ENCODE measurements at places on chromosomes 4 and X.
A peak's percentile ranks its signal among the peaks of the same experiment; 100 is the strongest.

DNA sequence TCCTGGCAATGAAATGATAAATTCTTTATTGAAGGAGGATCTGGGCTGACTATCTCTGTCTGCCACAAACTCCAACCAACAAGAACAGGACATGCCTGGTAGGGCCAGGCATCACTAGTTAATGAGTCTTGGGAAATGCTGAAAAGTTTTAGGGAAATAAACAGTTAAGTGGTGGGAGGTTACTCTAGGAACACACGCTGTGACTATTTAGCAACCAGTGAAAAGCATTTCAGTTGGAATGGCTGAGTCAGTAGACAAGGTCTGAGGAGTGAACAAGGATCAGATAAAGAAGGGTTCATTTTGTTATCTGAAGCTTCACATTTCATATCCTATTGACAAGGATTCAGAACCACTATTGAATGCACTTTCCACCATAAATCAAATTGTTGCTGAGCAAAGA is 394.9 kb upstream of the BOD1L1 start:
- DNase-seq = no peak

GRCh38 chrX:53682885-53683555 is 3.5 kb downstream of the HUWE1 start:
- no peak for DNase-seq

- no peak for DNase-seq
Observed at GRCh38 chr4:141240671-141241070, 20.0 kb downstream of the ZNF330 start.

GRCh38 chr4:92307181-92307580 is 3.4 kb downstream of the GRID2 start:
- no peak for DNase-seq

GRCh38 chr4:26736621-26737020 is 124.0 kb upstream of the STIM2 start:
- no peak for DNase-seq

DNA sequence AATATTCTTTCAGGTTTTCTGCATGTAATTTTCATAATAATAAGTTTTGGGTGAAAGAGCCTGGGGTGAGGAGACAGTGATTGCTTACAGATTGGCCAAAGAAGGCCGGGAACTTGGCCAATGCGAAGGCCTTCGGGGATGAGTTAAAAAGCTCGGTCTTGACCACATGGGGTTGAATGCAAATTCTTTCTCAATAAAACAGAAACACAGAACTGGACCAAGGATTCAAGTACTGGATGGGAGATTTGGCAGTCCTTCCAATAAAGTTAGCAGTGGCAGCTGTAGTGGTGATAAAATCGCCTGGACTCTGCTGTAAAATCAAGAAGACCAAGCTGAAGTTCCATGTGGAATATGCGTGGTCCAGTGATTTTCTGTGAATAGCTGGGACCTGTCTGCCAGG is 282.2 kb upstream of the KLF3 start:
- peak; percentile 70 for DNase-seq

DNA sequence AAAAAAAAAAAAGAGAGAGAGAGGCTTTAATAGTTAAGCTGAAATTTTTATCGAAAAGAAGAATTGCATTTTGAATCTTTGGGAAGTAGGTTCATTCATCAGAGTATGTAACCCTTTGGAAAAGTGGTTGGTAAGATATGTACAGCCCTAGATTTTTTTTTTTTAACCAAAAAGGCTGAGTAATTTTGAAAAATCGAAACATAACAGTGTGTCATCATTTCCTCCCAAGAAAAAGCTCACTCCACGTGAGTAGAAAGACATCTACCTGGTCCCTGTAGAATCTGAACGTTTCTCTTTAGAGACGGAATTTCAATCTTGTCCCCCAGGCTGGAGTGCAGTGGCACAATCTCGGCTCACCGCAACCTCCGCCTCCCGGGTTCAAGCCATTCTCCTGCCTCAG is 16.2 kb downstream of the SHOX start:
- no peak for DNase-seq

DNA sequence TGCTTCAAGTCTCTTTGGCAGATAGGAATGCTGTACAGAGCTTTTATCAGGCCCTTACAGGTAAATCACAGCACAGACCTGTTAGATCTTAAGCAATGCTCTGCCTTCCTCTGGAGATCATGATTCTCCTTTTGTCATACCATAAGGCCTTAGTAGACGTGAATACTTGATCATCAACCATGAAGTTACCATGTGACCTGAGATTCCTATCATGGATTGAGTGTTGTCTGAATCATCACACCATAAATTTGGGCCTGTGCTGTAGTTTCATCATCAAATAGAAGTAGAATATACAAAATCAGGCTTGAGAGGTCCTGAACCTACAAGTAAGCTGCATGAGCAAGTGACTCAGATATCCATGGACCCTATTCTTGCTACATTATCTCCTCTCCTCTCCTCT is 466.8 kb upstream of the INTU start:
- no peak for DNase-seq

- DNase-seq = peak; percentile 96
Observed at GRCh38 chr4:42656944-42657792, at the start of gene ATP8A1. Gene ATP8A1, minus strand, starts transcription at chr4:42657105. Its CDS starts 232 bp downstream, at chr4:42656873.

DNA sequence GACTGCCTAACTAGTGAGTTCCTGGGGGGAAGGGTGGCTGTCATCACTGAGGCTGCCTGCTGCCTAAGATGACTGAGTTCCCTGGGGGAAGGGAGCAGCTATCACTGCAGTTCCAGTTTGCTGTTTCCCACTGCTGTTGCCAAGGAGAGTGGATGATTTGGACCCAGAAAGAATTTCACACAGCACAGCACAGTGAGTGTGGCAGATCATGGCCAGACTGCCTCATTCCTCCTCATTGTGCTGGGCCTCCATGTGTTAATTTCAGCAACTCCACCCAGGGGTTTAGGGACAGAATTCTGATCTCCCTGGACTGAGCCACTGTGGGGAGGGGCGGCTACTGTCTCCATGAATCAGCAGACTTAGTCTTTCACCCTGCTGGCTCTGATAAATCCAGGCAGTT is 125.0 kb downstream of the TEX13C start:
- DNase-seq = no peak

GRCh38 chr4:5034206-5034605 is 14.9 kb upstream of the CYTL1 start:
- DNase-seq = no peak

DNA sequence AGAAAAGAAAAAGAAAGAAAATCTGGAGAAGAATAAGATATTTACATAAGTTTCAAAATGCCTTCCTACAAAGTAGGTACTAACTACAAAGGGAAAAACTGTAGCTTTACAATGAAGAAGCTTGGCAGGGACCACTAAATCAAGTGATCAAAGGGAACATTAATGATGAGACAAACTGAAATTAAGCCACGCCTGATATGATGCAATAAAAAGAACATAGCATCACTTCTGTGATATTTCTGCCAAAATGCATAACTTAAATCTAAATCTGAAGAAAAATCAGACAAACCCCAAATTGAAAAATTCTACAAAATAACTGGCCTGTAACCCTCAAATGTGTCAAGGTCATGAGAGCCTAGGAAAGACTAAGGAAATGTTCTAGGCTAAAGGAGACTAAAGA is 8.9 kb upstream of the DCLK2 start:
- no peak for DNase-seq

DNA sequence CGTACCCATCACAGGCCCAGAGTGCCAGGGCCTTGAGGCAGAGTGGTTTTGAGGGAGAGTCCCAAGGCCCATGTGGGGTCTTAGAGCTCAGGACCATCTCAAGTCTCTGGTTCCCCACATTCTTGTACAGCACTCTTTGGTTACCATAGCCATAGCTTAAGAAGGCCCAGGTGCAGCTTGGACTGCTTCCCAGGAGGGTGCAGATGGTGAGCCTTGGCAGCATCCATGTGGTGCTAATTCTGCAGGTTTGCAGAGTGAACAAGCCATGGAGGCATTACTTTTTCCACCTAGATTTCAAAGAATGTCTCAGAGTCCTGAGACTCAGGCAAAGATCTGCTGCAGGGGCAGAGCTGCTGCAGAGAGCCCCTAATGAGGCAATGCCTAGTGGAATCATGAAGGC is 171.7 kb downstream of the STK32B start:
- DNase-seq = no peak

DNA sequence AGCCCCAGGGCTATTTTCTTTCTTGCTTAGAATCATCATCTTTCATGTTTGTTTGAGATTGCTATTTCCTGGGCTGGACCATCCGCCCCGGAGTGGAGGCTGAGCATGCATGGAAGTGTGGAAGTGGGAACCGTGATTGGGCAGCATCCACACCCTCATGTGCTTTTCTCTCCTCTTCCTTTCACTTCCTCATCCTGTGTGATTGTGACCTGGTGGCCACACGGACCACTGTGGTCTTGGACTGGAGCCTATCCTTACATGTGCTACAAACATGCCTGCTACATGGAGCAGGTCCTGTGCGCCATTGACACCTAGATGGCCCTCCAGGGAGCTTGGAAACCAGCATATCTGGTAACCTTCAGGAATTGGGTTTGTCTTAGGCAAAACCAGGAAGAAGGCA is 175.9 kb upstream of the LCORL start:
- DNase-seq = no peak

DNA sequence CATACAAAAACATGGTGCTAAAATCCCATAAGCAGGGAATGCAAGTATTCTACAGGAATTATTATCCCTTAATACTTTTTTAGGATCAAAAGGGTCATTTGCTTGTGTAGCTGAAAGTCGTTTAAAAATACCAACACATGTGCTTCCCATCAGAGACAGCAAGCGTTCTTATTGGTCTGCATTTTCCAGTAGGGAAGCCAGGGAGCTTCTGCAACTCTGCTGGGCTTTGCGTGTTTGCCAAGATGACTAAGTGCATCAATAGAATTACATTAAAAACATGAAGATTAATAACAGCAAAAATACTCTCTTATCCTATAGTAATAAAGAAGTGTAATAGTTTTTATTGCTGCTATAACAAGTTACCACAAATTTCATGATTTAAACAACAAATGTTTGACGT is 111.2 kb downstream of the QDPR start:
- DNase-seq = no peak

GRCh38 chrX:19672222-19672812 is 157.0 kb upstream of the MAP3K15 start:
- no peak for DNase-seq

GRCh38 chr4:51870441-51871188 is 27.7 kb downstream of the DCUN1D4 start:
- no peak for DNase-seq

Data from sciatic nerve (tissue), 2 donors.